ENCODE measurements at places on chromosomes 5 and 9.

DNA sequence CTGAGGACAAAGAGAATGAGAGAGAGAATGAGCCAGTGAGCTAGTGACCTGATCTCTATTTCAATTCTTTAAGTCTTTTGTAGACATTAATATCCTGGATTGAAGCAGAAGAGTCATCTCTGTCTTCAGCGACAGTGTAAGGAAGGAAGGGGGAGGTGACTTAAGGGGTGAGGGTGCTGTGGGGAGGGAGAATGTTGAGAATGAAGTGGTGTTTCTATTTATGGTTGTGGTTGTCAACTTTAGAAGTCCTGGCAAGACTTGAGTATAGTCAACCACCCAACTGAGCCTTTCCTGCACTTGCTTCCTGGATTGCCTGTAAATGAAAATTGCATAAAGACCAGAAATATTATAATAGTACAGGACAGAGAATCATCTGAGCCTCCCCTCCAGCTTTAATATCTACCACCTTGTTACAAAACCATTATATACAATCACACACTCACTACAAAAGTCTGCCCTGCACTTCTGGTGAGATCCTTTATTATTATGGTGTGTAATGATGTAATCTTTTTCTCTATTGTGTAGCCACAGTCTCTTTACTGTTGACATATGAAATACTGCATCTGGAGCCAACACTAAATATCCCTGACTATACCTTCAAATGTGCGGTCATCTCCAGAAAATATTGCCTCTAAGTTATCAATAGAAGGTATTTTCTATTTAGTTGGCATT, 91.7 kb downstream of the NTRK2 start:
- no peak for DNase-seq

GRCh38 chr5:119316906-119317305, 38.9 kb upstream of the TNFAIP8 start:
- no peak for DNase-seq

DNA sequence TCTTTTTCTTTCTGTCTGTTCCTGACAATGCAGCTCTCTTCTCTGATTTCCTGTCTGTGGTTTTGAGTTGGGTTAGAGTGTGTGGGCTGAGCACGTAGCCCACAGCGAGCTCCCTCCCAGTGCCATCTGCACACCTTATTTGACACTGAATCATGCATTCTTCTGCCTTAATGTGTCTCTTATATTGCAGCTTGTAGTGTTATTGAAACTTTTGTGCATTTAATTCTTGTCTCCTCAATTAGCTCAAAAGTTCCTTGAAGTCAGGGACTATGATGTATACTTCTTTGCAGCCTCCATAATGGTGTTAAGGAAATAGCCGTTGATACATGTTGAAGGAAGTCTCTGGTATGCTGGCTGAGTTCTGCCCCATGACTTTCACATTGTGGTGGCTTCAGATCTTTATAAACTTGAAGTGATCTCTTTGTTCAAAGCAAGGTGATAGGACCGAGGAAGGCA, 576.2 kb upstream of the CLINT1 start:
- DNase-seq, result no peak

- no peak for DNase-seq
Measured at GRCh38 chr5:147360816-147361215, 126.0 kb downstream of the STK32A start.

DNA sequence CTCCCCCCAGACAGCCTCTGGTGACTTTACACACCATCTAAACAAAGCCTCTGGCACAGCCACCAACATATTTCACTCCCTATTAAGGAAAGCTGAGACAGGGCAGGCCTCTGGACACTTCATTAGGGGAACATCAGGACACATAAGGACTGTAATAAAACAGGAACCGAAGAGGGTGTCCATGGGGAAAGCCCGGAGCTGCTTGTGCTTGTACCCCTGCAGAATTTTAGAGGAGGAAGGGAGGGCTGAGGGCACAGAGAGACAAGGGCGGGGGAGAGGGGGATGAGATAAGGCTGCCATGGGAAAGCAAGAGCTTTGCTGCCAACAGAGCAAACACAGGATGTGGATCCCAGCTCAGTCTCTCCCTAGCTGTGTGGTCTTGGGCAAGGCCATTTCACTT, 138.4 kb downstream of the ASTN2 start:
- no peak for DNase-seq

DNA sequence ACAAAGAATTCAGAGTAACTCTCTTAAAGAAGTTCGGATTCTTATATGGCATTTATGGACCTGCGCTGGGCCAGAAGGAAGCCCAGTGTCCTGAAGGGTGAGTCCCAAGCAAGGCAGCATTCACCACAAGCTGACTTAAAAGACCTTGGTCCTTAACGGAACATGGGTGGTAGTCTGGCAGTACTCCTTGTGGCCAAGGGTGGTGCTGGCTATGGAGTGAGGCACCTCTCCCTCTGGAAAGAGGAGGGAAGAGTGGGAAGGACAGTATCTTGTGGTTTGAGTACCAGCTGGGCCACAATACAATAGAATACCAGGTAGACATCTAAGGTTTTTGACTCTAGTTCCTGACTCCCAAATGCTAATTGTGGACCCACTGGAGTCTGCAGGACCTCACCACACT, 425.7 kb upstream of the CYLC2 start:
- no peak for DNase-seq

DNA sequence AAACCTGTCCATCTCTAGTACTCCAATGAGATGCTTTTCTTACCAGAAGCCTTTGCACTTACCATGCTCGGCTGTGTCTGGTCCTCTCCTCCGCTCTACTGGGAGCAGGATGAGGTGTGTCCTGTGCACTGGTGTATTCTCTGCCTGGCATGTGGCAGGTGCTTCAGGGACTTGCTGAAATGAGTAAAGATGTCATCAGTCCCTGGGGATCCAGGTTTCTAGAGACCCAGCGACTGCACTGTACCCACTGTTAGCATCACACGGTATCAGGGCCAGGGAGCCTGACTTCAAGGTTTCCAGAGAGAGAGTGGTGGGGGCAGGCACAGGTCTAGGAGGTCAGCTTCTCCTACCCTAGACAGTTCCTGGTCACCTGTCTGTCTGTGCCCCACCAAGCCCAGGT, 10.5 kb downstream of the PTTG1 start:
- DNase-seq, result no peak

DNA sequence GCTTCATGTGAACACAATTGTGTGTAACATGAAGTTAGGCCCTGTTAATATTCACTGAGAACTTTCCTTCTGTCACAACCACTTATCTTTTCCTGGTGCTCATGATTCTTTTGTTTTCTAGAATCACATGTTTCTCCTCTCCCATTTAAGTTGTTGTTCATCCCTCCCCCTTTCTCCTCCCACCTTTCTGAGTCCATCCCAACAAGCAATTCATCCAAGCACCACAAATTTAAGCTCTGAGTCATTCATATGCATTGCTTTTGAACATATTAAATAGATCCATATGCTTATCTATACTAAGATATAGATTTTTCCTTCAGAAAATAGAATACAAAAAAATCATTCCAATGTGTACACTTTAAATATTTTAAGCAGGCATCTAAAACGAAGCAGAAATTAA, 75.2 kb upstream of the NFIB start:
- DNase-seq, result no peak

GRCh38 chr5:146461319-146461718, 14.2 kb downstream of the TCERG1 start:
- DNase-seq, result no peak

- peak; percentile 95 for DNase-seq
Measured at GRCh38 chr9:113590991-113591898, 127.7 kb downstream of the RGS3 start.

DNA sequence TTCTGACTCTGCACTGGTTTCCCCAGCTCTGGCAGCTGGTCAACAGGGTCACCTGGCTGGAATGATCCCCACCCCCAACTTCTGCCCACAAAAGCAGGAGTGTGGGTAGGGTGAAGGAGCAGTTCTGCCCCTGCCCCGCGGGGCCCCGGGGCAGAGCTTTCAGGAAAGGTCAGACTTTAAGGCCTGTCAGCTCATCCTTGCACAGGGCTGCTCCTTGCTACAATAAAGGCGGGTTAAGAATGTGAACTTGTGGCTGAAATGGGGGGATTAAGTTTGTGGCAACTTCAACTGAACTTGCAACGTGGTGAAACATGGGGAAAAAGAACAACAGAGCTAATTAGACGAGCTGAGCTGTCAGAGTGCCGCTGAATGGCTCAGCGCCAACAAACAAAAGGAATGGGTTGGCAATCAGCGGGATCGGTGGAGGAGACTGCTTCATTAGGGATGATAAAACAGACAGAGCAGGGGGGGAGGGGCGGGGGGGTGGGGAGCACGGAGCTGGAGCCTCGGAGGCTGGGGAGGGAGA, 50.8 kb downstream of the CRB2 start:
- DNase-seq, result peak; percentile 56

DNA sequence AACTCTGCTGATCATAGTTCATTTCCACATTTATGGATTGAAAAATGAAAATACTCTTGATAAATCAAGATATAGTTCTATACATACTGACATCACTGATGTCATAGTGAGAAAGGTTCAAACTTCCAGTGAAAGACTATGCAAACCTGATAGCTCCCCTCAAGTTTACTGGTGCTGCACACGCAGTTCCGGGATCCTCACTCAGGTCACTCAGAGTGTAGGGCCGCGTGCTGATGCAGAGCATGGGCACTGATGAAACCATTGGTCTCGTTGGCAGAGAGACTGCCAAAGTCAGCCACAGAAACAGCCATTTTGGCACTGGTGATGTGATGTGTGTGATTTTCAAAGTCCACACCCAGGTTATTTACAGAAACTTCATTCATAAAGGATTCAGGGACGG, 13.5 kb downstream of the SETD9 start:
- DNase-seq, result no peak

DNA sequence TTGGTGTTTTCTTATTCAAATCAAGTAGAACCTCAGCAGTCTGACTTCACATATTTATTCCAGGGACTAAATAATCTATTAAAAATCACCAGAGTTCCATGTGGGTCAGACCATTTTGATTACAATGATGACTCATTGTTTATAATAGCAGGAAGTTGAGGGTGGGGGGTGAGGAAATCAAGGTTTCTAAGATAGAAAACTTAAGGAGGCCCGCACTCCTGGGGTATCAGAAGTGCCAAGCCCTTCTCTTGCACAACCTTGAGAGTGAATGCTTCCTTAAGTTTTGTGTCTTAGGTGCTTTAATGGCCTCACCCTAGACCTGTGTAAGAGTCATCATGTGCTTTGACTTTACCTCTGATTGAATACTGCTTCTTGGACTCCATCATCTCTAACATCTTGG, 31.9 kb upstream of the NPR3 start:
- no peak for DNase-seq

DNA sequence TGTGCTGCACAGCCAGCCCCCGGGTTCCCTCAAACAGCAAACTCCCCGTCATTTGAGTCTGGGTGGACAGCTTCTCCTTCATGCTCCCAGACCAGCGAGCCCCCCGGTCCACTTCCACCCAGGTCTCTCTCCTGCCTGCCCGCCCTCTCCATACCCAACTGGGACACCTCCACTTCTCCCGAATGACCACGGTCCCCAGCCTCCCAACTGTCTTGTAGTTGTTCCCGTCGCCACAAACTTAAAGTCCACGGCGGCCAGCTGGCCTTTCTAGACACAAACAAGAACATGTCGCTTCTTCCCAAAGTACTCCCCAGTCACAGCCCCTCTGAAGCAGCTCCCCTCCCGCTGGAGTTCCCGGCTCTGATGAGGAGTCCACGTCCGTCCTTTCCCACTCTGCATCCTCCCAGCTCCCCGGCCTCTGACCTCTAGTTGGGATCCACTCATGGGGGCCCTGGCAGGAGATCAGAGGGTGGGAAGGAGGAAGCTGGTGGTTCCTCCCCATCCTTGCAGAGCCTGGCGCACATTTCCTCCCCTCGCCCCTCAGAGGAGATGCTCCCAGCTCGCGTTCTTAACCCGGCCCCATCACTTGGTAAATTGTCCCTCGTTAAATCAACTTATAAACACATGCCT, 24.1 kb upstream of the PPP1R26 start:
- DNase-seq, result no peak

DNA sequence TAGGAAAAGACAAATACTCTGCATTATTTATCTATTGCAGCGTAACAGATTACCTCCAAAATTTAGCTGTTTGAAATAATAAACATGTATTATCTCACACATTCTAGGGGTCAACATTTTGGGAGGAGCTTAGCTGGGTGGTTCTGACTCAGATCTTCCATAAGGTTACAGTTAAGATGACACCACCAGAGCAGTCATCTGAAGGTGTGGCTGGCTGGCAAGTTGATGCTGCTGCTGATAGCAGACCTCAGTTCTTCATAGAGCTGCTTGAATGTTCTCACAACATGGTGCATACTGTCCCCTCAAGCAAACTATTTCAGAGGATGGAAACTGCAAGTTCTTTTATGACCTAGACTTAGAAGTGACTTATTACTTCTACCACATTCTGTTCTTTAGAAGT, 146.3 kb upstream of the FSTL4 start:
- DNase-seq, result no peak

GRCh38 chr9:69637193-69637816, 34.9 kb downstream of the APBA1 start:
- no peak for DNase-seq

- DNase-seq, result no peak
Measured at GRCh38 chr5:33240558-33240957, 200.2 kb upstream of the TARS1 start.

- DNase-seq, result no peak
Measured at GRCh38 chr9:111599955-111600343, 502 bp upstream of the PTGR1 start.

- DNase-seq, result no peak
Measured at GRCh38 chr5:72096602-72097188, 10.6 kb upstream of the MAP1B start.

DNA sequence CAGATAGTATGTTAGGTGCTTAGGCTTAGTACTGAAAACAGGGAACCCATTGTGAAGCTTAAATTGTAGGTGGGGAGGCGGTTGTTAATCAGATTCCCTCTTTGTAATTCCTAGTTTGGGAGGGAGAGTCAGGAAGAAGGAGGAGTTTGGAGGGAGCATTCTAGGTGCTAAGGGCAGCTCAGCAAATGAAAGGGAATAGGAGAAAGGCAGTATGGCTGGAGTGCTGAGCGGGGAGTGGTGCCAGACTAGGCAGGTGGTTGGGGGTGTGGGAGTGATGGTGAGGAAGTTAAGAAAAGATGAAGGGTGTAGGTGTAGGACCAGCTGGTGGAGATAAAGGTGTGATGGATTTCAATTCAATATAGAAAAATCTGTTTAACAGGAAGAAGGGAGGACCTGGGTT, 11.1 kb upstream of the GARNL3 start:
- DNase-seq, result peak; percentile 33

GRCh38 chr9:131266266-131267229, 9.8 kb downstream of the FAM78A start:
- DNase-seq, result no peak

DNA sequence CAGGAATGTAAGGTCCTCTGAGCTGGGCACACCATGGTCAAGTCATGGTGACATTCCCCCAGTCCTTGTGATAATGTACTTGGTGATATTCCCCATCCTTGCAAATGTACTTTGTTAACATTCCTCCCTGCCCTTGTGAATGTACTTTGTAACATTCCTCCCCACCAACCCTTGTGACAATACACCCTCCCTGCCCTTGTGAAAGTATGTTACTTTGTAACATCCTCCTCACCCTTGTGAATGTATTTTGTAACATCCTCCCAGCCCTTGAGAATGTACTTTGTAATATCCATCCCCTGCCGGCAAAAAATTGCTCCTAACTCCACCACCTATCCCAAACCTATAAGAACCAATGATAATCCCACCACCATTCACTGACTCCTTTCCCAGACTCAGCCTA, 53.3 kb downstream of the RAPGEF6 start:
- no peak for DNase-seq
